Left lobe of liver (tissue), 2 donors: ENCODE measurements at places on chromosomes 13 and 19. TPM values are rescaled to one million over a fixed set of nuclear protein-coding genes. Genes with fewer than 3 reads are reported as not detected.

DNA sequence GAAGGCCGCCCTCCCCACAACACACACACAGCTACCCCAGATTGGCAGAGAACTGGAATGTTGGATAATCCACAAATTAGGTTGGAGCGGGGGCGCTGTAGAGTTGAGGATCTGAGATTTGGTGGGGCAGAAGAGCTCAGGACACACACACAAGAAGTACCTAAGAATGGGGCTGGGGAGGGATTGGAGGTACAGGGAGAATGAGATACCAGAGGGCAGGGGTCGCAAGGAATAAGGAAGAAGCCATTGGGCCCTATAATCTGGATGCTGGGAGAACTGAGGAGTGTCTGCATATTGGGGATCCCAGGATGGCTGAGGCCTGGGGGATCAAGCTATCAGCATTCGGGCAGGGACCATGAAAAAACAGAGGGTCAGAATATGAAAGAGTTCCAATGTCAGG lies 11.5 kb downstream of the SYT3 start:
- no peak for DNase-seq

Gene IZUMO2
- not detected for total RNA-seq

- DNase-seq = no peak
Observed at GRCh38 chr13:44198826-44199225, 174.8 kb upstream of the SERP2 start.

Gene GJB2
- total RNA-seq = 30.7 TPM

Gene IGFL3
- not detected for total RNA-seq

DNA sequence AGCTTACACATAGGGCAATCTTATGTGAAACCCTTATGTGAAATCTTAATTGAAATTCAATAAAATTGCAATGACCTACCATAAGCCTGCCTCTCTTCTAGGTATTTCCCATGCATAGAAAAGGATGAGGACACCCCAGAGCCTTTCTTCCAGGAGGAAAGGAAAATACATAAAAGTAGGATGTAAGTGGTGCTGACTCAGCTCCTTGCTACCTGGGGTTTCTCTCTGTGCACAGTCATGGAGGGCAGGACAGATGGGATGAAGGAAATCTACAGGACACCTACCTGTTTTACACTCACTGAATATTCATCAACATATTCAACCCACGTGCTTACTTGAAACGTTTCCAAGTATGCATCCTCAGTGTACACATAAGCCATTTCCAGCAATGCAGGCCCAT lies 1299.2 kb upstream of the SLC10A2 start:
- no peak for DNase-seq

DNA sequence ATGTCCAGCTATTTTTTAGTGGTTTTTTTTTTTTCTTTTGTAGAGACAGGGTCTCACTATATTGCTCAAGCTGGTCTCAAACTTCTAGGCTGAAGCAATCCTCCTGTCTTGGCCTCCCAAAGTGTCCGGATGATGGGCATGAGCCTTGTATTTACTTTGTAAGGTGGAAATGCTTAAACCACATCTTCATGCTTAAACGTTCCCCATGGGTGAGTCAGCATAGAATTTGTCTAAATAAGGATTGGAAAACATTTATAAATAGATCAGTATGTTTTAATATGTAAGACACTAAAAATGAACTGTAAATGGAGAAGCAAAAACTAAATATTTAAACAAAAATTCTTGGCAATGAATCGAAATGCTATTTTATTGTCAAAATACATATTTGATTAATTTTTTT lies 698.0 kb downstream of the PCDH9 start:
- no peak for DNase-seq

GRCh38 chr13:39587939-39588338 lies 15.1 kb downstream of the LHFPL6 start:
- no peak for DNase-seq

DNA sequence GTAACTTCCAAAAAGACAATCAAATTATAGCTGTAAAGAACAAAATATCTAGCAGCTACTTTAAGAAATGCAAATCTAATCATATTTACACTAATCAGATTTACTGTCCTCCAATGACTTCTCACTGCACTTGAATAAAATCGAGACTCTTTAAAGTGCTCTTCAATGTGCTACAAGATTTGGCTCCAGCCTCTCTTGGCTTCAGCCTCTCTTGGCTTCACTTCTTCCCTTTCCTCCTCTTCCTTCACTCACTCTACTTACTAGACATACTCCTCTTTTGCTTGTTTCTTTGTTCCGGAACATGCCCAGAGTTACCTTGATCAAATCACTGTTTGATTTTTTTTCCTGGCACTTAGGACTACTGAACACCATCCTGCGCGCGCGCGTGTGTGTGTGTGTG lies 495.4 kb downstream of the LMO7 start:
- DNase-seq = no peak

- peak; percentile 92 for DNase-seq
Observed at GRCh38 chr13:50387051-50387581, 371.9 kb downstream of the KCNRG start.

Gene NDFIP2
- 27.8 TPM for total RNA-seq

Gene ZNF77
- 1.4 TPM for total RNA-seq

Gene CCDC70
- not detected for total RNA-seq

- no peak for DNase-seq
Observed at GRCh38 chr19:50549927-50550593, 18.2 kb downstream of the LRRC4B start.

Gene SLC10A2
- total RNA-seq = not detected

- no peak for DNase-seq
Observed at GRCh38 chr13:74533226-74533625, 399.0 kb upstream of the KLF12 start.

DNA sequence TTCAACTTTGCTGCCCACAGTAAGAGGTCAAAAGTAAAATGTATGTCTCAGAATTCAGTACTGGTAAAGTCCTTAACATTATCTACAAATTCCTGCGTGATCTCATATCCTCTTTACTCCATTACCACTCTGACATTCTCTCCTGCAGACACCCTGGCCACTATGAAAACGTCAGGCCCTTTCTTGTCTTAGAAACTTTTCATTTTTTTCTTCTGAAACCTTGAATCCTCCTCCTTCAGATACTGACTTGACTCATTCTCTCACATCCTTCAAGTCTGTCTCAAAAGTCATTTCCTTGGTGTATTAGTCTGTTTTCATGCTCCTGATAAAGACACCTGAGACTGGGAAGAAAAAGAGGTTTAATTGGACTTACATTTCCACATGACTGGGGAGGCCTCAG lies 262.3 kb downstream of the POU4F1 start:
- no peak for DNase-seq

DNA sequence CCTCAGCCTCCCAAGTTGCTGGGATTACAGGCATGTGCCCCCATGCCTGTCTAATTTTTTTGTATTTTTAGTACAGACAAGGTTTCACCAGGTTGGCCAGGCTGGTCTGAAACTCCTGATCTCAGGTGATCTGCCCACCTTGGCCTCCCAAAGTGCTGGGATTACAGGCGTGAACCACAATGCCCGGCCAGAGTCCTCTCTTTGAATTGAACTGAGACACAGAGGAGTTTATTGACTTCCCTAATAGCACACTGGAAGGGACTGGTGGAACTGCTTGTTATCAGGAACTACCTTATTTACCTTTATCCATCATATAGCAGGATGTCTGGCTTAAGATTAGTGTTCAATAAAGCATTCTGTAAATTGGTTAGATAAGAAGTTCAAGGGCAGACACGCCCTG lies 613.8 kb downstream of the EFNB2 start:
- no peak for DNase-seq

DNA sequence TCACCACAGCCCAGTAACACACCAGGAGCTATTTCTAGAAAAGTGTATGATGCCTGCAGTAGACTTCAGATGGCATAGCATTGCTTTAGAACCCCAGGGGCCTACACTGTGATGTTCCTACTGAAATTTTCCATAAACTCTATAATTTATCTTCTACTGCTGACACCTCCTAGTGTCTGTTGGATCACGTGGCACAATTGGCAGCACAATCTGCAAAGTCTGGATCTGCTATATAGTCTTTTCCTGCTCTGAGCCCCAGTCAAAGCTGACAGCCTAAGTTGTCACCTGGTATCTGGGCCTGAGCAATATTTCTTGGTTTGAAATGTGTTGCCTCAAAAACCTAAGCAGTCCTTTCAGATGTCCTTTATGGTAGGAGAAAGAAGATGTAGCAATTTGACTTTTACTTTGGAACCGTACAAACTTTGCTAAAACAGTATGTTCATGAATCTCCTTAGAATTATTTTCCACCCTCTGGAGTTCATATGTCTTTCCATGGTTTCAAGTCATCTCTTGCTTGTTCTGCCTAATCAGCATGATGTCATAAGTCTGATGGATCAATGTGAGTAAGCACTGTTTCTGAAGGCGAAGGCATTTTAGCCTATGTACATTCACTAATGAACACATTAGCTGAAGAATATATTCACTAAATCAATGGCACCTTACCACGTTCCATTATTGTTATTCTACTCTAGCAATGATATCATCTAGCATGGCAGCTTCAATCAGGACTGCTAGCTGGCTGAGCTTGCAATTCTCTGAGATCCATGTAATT lies 536.5 kb upstream of the NBEA start:
- no peak for DNase-seq

GRCh38 chr13:73879346-73880015 lies 254.7 kb downstream of the KLF12 start:
- no peak for DNase-seq

Gene SMIM44
- not detected for total RNA-seq

DNA sequence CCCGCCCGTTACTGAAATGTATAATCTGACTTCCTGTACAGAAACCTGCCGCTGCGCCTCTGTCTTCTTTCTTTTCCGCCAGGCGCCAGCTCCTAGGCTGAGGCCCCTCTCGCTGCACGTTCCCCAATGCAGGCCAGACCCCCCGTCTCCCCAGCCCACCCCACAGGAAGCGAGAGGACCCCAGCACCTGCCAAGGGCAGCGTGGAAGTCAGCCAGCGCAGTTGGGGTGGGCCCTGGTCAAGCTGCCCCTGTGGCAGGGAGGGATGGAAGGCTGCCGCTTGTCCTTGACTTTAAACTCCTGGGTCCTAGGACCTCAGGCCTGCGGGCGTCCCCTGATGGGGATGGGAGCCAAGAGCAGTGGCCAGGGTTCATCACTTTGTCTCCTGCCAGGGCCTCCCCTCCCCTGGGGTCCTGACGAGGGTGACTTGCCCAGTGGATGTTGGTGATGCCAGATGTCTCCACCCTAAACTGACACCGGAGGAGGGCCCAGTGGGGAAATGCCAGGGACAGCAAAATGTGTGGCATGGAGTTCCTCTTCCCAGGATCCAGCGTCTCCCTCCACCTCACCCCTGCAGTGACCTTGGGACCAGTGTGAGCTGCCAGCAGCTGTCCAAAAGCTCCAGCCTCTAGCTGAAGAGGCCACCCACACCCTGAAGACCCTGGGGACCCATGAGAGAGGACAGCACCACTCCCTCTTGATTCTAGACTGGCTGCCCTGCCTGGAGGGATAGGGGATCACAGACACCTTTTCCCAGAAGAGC lies 8.5 kb upstream of the MARCHF2 start:
- no peak for DNase-seq

DNA sequence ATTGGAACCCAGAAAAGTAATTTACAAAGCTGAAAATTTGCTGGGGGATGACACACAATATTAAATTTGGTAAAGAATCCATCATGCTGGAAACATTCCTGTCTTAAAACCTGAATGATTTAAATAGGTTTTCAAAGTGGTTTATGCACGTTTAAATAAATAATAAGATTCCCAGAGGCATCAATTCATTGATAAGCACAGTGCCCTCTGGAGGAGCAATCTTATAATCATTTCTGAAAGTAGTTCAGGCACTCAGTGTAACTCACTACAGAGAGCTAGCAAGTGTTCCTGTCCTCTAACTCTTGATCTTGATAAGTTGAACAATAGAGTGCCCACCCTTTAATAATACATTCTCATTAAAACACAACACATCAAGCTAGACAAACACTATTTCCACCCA lies 43.5 kb upstream of the SHISA2 start:
- no peak for DNase-seq

Gene ATP8A2
- not detected for total RNA-seq

GRCh38 chr13:85527316-85527715 lies 271.9 kb downstream of the SLITRK6 start:
- DNase-seq = no peak

Gene ERCC5
- total RNA-seq = 23.9 TPM

GRCh38 chr13:47661076-47661475 lies 340.0 kb downstream of the SUCLA2 start:
- DNase-seq = no peak

- no peak for DNase-seq
Observed at GRCh38 chr19:30428092-30428680, 56.0 kb downstream of the ZNF536 start.

- DNase-seq = no peak
Observed at GRCh38 chr13:98275681-98276171, 98.7 kb upstream of the RNF113B start.

Gene KIR2DL1
- not detected for total RNA-seq

Gene BABAM1
- total RNA-seq = 41.0 TPM

Gene AP1M2
- total RNA-seq = 1.0 TPM

Gene RASGRP4
- total RNA-seq = 1.0 TPM

- no peak for DNase-seq
Observed at GRCh38 chr19:2973229-2973628, 4.1 kb upstream of the TLE6 start.

Gene NFKBIB
- total RNA-seq = 19.0 TPM

Gene MARCHF2
- 44.6 TPM for total RNA-seq

DNA sequence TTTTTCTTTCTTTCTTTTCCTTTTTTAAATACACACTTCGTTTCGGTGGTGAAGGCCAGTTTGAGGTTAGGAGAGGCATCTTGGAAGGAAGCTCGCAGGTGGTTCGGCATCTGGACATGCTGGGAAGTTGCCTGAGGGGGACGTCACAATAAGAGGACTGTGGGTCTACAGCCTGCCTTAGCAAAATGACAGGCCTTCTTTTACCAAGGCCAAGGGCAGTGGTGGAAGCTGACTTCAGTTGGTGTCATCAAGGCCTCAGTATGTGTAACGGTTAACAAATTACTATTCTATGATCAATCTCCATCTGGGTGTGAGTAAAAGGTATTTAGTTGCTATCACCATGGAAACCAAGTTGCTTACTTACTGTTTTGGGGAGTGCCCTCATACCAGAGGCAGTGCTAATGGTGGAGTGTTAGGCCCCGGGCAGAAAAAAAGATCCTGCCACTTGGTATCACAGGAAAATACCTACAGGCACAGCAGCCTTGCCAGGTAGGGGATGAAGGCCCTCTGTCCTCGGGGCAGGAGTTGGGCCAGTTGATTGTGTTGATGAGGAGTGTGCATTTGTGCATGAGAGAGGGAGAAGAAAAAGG lies 10.3 kb downstream of the ACTN4 start:
- no peak for DNase-seq

GRCh38 chr13:87123987-87124784 lies 547.0 kb upstream of the SLITRK5 start:
- DNase-seq = no peak

Gene TNNI3
- not detected for total RNA-seq

DNA sequence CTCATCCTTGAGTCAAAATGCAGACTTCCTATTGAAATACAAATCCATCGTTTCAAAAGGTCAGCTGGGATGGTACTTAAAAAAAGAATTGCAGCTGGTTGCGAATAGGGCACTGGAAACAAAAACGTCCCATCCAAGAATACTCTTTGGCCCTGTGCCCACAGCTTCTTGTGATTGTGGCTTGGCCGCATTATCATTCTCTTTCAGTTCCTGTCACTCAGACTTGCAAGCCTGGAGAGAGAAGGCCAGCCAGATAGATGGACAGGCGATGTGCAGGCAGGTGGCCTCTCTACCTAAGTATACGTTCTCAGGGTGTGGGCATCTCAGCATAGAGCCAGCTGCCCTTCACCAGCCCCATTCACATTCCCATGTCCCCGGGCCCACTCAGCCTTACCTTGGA lies 208.5 kb upstream of the ZNF536 start:
- no peak for DNase-seq

Gene PHF11
- total RNA-seq = 11.7 TPM
